ENCODE measurements at places on chromosomes 13 and 19. TPM values are rescaled to one million over a fixed set of nuclear protein-coding genes. Genes with fewer than 3 reads are reported as not detected.

- DNase-seq, result no peak
Measured at GRCh38 chr13:26861941-26862340, 101.4 kb upstream of the GPR12 start.

Gene SYT5
- total RNA-seq, result 0.74 TPM

GRCh38 chr19:11539495-11540365, 1.1 kb downstream of the CNN1 start:
- no peak for DNase-seq

DNA sequence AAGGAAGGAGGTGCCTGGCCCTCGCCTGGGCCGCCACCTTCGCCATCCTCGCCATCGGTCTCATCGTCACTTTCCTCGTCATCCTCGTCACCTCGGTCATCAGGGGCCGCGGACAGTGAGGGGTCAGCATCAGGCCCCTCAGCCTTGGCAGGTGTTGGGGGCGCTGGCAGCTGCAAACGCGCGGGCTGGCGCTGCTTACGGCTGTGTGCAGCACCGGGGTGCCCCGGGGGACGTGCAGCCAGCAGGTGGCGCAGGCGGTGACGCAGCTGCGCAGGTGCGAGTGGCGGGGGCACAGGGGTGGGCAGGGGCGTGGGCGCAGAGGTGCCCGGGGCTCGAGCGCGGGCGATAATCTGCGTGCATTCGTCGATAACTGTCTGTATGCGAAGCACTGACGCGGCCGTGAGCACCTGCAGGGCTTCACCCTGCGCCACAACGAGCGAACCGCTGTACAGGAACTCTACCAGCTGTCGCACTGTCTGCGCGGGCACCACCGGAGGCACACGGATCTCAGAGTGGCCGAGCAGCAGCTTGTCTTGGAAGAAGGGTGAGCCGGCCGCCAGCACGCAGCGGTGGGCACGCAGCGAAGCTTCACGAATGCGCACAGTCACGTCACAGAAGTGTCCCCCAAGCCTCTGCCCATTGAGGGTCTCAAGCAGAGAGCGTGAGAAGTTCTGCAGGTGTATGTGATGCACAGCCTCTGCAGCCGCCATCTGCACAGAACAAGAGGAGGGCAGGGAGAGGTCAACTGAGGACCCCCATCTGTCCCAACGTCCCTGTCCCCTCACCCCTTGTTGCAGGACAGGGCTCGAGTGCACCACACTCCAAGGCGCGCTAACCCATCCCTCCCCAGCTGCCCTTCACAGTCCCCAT, 2.4 kb downstream of the ZBTB45 start:
- DNase-seq, result no peak

Gene SHC2
- total RNA-seq, result 10.8 TPM
